ENCODE measurements at places on chromosomes 7 and 10. TPM values are rescaled to one million over a fixed set of nuclear protein-coding genes. Genes with fewer than 3 reads are reported as not detected.
A peak's percentile ranks its signal among the peaks of the same experiment; 100 is the strongest.

- DNase-seq, result peak; percentile 96
Observed at GRCh38 chr7:134986363-134987251, at the start of gene AGBL3. AGBL3 (plus strand) TSS chr7:134986508; CDS start chr7:134987934, 1,426 bp downstream.

DNA sequence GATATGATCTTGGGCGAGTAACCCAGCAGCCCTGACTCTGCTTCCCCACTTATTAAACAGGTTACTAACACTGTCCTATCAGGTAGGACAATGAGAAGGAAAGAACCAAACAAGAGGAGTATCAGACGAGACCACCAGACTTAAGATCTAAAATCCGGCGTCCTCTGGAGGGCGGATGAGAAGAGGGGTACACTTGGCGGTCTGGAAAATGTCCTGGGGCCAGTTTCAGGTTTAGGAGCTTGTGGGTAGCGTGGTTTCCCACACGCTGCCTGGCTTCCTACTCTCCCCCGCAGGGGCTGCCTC lies 635 bp downstream of the ZNF32 start:
- no peak for DNase-seq

DNA sequence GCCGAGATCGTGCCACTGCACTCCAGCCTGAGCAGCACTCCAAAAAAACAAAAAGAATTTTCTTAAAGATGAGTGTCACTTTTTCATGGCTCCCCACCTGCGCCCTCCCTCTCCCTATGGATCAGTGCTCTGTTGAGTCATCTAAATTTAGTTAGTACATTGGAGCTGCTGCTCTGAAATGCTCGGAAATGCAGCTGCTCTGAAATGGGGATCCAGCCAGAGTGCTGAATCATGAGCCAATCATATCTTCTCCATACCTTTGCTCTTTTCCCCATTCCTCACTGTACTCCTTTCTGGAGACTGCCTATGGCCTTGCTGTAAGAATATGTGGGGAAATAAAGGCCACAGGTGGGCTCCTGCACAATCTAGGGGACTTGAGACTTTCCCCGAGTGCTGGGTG lies 188.8 kb downstream of the ZNF438 start:
- no peak for DNase-seq

The AIFM2 gene
- total RNA-seq, result 19.4 TPM

The TDRD1 gene
- 1.2 TPM for total RNA-seq
